Chondrocyte (in vitro differentiated cells): ENCODE measurements at places on chromosomes 4 and X.

DNA sequence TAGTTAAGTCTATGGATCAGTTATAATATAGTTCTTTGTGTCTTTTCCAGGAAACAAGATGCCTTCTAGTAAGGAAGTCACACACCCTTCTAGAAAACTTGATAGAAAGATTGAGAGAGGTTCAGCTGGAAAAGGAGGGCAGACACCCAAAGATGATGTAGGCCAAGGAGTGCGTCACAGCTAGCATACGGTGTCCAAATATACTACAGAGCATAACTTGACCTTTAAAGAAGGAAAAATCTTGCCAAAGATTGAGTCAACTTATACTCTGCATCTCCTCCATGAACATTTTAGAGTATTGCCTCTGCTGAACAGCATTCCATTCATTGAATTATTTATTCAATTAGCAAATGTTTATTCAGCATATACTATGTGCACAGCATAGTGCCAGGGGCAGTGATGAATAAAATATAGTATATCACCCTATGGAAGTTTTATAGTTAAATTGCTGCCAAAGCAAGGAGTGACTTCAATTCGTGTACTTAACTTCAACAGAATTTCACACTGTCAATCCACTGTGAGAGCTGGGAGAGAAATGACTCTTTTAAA is 51.9 kb upstream of the SLC6A14 start:
- no peak for DNase-seq

- no peak for DNase-seq
Measured at GRCh38 chrX:2398064-2398656, 102.6 kb downstream of the DHRSX start.

GRCh38 chrX:68536429-68536828 is 37.6 kb downstream of the YIPF6 start:
- no peak for DNase-seq

DNA sequence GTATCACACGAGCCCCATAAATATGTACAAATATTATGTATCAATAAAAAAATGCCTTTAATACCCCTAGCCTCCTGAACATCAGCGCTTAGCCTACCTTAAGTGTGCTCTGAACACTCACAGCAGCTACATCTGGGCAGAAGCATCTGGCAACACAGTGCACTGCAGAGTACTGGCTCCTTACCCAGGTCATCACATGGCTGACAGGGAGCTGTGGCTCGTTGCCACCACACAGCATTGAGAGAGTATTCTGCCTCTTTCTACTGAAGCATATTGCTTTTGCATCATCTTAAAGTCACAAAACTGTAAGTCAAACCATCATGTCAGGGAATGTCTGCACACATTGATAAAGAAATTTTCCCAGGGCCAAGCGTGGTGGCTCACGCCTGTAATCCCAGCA is 55.2 kb downstream of the TRIML1 start:
- DNase-seq: no peak

DNA sequence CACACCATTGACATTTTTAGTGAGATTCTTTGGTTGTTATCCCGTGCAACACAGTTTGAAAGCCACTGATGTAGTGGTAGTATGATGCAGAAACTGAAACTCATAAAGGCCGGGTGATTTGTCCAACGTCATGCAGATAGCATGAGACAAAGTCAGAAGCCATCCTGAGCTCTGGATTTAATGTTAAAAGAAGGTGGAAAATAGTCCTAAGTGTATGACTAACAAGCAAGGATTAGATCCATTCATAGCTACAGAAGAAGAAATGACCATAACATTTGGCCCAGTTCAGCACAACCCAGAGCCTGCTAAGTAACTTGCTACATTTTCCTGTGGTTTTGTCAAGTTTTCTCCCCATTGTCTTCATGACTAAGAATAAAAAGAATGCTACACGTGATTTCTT is 142.4 kb downstream of the AMELX start:
- DNase-seq: no peak
